GF-D8 (cell line): ENCODE measurements at places on chromosomes 5 and 9.

DNA sequence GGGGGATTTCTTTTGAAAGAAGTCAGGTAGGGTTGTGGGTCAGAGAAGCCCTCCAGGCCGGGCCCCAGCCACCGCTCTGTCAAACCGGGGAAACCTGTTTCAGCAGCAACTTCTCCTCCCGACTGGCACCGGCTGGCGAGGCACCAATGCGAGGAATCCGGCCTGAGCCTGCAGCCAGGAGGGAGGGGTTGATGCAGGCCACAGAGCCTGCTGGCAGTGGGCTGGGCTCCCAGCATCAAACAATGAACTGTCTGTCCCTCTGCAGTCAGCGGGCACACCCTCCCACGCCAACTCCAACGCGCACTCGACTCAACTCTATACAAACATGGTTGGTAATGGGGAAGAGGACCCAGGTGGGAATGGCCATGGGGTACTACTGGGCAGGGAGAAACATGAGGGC, 12.1 kb downstream of the PCDH1 start:
- no peak for DNase-seq

DNA sequence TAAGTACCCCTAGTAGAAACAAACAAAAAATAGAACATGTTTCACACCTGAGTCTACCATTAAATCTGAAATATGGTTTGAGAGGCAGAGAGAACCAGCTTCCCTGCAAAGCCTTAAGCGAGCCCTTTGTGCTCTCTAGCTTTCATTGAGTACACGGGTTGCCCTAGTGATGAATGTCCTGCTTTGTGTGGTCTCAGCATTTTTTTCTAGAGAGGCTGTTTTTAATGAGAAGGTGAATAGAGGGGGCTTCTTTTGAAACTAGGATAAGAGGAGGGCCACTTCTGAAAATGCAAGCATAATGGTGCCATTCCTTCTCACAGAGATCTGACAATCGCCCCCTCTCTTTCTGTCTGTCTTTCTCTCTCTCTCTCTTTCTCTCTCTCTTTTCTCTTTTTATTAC, 131.3 kb downstream of the MACIR start:
- no peak for DNase-seq

DNA sequence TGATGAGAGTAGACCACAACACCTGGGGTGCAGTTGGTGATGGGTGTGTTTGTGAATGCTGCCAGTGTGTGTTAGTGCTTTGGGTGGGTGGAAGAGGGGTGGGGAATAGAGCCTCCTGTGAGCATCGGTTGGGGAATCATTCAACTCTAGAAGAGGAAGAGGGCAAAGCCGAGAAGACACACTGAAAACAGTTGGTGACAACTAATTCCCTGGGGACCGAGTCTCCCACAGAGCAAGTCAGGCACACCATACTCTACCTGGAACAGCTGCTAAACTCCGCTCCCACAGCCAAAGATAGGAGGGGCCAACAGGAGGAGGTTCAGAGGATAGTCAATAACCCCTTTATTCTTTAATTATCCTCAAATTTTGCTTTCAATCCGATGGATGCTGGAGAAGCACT, 1.6 kb upstream of the ARHGEF39 start:
- no peak for DNase-seq

- no peak for DNase-seq
Measured at GRCh38 chr5:149546974-149547373, 4.3 kb downstream of the CSNK1A1 start.

- DNase-seq: no peak
Measured at GRCh38 chr5:159049844-159050315, 49.8 kb downstream of the EBF1 start.

- no peak for DNase-seq
Measured at GRCh38 chr5:96093340-96093739, 131.7 kb upstream of the ELL2 start.

GRCh38 chr9:71719562-71719961, 48.8 kb downstream of the CEMIP2 start:
- no peak for DNase-seq

DNA sequence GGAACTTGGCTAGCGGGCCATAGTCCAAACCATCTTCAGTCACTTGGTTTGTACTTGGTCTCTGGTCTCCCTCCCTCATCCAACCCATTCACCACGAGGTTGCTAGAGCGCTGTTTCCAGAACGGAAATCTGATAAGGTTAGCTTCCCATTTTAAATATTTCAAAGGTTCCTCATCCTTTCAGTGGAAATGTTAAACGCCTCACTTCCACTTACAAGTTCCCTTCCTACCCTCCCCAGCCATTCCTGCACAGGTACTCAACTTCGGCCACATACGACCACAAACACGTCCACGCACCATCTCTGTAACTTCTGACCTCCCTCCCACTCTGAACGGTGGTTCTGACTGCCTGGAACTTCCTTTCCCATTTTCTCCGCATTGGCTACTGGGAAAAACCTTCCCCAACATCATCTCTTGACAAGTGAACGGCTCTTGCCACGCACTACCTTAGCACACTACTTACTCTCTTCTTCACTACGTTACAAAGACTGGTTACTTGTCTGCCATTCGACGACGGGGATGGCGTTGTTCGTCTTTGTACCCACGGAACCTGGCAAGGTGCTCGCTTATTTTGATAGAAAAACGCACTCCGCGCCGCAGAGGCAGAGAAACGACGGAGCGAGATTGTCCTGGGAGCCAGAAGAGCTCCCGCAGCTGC, 629 bp downstream of the CCNH start:
- peak; percentile 64 for DNase-seq

DNA sequence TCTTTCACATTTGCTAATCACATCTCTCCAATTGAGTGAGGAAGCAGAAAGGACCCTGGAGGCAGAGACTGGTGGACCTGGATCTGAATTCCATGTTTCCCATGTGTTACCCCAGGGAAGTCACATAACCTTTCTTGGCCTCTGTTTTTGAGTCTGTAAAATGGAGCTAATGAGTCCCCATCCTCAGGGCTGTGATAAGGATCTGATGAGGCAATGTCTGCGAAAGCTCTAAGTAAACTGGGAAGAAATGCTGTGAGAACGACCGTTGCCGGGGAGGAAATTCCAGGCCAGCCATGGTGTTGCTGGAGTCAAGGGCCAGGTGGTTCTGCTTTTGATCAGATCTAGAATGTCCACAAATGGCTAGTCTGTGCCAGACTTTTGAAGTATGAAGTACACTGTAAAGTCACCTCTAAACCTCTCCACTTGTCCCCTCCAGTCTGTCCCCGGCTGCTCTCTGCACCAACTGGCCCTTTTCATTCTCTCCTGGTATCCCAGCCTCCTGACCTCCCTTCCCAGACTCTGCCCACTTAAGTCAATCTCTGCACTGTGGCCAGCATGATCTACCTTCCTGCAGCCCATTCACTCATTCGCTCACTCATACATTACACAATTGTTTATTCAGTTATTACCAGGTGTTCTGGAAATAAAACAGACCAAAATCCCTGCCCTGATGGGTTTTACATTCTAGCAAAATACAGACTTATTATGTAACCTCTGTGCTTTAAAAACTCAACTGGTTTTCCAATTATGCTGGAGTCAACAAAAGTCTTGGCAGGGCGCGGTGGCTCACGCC, 32.5 kb upstream of the N4BP3 start:
- DNase-seq: no peak

GRCh38 chr9:73059247-73059646, 92.4 kb upstream of the ANXA1 start:
- DNase-seq: no peak
